Right lung (tissue), 10 donors: ENCODE measurements at places on chromosomes 3 and 15.

DNA sequence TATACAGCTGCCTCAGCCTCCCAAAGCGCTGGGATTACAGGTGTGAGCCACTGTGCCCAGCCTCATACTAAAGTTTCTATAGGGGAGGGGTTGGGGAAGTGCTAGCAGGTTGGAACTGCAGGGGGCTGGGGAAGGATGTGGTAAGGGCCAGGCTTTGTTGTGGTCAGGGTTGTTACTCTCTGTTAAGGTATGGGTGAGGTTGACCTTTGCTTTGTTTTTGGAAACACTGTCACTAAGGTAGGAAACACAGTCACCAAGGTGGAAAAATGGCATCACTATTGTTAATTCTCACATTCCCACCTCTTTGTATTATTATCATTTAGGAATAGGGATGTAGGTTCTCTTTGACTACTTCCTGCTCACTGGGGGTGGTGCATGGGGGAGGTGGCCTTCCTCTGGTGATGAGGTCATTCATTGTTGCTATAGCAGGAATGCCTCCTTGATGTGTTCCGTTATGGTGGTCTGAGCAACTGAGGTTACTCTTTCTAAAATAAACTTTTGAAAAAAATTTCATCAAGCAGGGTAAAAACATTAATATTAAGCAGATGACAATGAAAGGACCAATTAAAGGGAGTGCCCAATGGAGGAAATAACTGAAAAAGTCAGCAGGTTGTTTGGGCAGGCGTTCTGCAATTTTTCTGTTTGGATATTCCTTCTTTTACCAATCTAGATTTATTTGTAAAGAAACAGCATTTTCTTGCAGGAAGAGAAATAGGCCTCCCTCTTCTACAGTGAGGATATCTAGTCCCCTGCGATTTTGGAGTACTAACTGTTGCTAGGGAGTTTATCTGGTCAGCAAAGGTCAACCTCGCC, 150.5 kb downstream of the WDR76 start:
- DNase-seq: no peak

DNA sequence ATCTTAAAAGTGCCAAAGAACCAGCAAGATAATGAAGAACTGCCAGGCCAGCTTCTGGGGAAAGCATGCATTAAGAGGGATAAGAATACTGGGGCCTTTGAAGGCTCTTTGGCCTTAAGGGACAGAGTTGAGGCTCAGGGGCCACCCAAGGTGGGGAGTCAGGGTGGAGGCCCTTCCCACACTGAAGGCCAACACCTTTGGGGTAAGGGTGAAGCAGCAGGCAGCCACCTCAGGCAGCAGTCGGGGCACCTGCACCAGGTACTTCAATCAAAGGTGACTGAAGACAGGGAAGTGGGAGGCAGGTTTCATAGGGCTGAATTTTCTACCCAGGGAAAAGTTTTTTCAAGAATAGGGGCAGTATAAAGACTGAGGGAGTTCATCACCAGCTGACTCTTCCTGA, 87.7 kb upstream of the KLF13 start:
- DNase-seq: no peak

- DNase-seq: no peak
Observed at GRCh38 chr15:93286446-93286845, 197.4 kb upstream of the RGMA start.

GRCh38 chr15:64337761-64338160, 18.2 kb downstream of the CSNK1G1 start:
- DNase-seq: no peak

DNA sequence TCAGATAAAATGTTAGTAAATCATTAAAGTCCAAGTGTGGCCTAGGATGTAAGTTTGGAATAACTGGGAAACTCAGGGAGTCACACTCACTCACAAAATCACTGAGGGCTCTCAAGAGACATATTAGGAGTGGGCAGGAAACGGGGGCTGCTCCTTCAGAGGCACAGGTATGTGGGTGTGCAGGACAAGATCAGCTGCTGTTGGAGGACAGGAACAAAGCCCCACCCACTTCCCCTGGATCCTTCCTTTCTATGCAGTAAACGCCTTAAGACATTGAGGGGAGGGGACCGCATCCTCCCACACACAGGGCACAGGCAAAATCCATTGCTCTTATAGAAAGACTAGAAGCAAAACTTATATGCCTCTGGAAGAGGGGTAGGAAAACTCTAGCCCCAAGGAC, 30.2 kb downstream of the TM2D3 start:
- DNase-seq: no peak

GRCh38 chr3:61080737-61081445, 170.4 kb downstream of the FHIT start:
- no peak for DNase-seq

DNA sequence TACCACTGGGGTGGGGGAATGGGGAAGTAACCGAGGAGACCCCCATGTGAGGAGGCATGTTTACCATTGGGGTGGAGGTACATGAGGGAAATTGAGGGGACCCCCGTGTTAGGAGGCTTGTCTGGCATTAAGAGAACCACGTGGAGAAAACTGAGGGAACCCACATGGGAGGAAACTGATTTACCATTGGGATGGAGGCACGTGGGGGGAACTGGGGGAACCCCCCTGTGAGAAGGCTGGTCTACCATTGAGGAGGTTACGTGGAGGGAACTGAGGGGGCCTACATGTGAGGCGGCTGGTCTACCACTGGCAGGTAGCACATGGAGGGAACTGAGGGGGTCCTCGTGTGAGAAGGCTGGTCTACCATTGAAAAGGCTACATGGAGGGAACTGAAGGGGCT, 159.4 kb downstream of the FBLN2 start:
- no peak for DNase-seq
